ENCODE measurements at places on chromosomes 6 and 20. TPM values are rescaled to one million over a fixed set of nuclear protein-coding genes. Genes with fewer than 3 reads are reported as not detected.
A peak's percentile ranks its signal among the peaks of the same experiment; 100 is the strongest.

DNA sequence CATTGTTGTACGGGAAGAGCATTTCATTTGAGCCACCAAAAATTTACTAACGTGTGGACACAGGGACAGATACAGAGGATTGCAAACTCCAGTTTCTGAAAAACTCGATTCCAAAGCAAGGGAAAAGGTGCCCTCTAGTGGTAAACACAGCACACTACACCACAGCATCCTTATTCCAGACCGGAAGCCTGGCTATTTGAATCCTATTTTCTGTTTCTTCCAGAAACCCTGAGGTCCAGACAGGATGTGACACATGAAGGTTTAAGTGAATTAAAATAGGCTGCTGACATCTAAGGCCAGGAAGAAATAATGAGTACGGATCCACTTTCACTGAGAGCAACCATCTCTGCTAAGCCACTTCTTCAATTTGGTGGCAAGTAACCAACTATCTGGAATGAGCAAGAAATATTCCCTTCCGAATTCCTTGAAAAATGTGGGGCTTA is 31.8 kb upstream of the GMPR start:
- H3K4me3 ChIP-seq, result no peak overlapping the region
- H3K27ac ChIP-seq, result no peak overlapping the region
- H3K27me3 ChIP-seq, result no peaks in the 10 kb centered on the region

DNA sequence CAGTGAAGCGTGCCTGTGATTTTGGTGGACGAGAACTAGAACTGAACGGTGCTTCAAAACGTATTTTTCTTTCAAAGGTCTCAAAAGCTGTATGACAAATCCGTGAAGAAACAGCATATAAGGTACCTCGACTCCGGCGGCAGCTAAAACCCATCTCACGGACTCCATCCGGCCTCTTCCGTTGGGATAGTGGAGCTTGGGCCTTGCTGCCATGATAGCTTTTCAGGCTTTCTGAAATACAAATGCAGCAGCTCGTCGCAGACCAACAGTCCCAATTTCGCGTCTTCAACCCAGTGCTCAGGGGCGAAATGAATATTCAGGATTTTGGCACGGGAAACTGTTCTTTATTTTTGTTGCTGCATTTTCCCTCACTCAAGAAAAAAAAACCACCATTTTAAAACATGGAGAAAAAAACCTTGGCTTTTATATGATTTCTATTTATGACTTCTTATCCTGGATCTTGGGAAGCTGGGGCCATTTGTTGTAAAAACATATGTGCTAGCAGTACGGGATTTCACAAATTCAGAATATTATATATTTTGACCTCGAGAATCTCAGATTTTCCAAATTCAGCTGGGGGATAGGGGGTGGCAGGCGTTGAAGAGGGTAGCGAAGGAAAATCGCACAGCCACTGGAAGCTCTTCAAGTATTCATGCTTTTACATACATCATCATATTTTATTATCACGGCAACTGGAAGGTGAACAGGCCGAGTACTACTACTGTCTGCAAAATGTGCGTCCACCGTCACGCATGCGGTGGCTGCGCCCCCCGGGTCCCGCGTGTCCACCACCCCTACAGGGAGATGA is 849 bp downstream of the GSTA4 start:
- H3K36me3 ChIP-seq, result no peaks in the 10 kb centered on the region
- H3K27me3 ChIP-seq, result no peaks in the 10 kb centered on the region
- DNase-seq, result peak; percentile 47
- peak overlapping the region; percentile 89 for H3K4me3 ChIP-seq
- H3K4me1 ChIP-seq, result peaks cover 41% of the 10 kb centered on the region

DNA sequence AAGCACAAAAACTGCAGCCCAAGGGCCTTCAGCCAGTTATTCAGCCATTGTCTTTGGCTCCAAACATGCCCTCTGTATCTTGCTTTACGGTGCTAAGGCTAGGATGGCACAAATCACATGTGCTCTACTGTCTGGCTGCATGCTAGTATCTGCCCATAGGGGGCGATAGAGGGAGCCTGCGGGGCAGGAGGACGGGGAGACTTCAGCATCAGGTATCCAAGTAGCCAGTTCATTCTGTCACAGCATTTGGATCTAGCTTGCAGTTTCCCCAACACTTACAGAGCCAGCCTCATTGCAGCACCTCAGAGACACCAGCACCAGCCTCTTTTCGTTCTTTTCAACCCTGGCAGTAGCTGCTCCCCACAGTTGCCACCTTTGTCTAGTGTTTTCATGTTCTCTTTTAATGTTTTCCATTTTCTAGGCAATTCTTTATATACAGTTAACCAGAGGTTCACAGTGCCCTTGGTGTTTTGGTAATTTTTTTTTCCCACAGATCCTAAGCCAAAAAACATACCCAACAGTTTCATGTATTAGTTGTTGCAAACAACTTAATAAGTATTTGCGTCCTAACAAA is 705.9 kb downstream of the PTPRT start:
- H3K36me3 ChIP-seq, result no peaks in the 10 kb centered on the region
- H3K4me1 ChIP-seq, result no peaks in the 10 kb centered on the region
- no peak overlapping the region for H3K27ac ChIP-seq
- H3K27me3 ChIP-seq, result no peaks in the 10 kb centered on the region
- H3K4me3 ChIP-seq, result no peak overlapping the region

- no peaks in the 10 kb centered on the region for H3K27me3 ChIP-seq
- no peak overlapping the region for H3K27ac ChIP-seq
- H3K36me3 ChIP-seq, result peaks cover 28% of the 10 kb centered on the region
- H3K4me3 ChIP-seq, result no peak overlapping the region
- no peak for DNase-seq
Measured at GRCh38 chr20:49037962-49038387, 8.1 kb upstream of the CSE1L start.

DNA sequence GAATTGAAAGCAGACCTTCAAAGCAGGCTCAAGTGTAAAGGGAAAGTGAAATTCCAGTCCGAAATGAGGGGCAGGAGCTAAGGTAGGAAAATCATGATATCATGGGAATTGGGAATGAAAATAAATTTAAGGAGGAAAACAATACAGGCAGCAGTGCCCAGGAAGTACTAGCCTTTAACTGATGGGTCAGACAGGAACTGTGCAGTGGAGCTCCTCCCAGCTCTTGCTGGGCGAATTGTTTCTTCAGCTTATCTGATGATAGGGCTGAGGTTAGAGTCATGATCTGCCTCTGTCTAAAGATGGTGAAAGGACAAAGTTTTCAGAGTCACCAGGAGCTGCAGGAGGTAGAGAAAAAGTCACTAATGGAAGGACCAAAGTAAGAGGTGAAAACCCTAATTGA is 457.9 kb upstream of the PTCHD4 start:
- H3K27ac ChIP-seq, result no peak overlapping the region
- DNase-seq, result no peak
- H3K36me3 ChIP-seq, result no peaks in the 10 kb centered on the region
- no peak overlapping the region for H3K4me3 ChIP-seq
- H3K4me1 ChIP-seq, result peaks cover 10% of the 10 kb centered on the region

Gene GHRH
- not detected for total RNA-seq

All from PC-3 (cell line).